ENCODE measurements at places on chromosomes 6 and 20.

DNA sequence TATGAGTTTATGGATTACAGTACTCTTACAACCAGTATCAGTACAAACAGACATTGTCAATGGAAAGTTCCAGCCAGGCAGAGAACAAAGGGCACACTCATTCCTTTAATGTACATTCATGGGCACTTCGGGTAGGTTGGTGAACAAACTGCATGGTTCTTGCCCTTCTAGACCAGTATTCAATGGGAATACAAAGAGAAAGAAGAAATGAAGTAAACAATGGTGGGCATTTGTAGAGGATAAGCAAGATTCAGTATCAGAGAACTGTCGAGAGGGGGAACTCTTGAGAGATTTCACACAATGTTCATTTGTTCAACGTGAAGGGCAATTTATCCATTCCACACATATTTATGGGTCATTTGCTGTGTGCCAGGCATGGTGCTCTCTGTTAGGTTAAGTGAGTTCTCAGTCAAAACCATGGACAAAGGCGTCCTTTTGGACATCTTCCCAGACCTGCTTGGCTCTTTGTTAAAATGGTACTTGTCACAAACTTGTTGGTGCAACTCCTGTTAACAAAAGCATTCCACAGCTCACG, 714.8 kb downstream of the DHX35 start:
- no peak for DNase-seq

DNA sequence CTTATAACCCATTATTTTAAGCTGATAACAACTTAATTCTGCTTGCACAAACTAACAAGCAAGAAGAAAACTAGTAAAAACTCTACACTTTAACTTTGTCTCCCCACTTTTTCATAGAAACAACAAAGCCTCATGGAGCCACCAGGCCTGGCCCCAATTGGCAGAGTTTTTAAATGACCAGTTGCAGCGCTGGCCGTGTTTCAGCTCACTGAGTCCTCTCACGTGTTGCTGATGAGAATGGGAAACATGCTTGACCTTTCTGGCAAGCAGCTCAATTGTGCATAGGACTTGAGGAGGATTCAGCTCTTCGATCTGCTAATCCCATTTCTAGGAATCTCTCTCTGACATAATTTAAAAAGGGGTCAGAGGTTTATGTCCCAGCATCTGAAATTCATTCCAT, 24.5 kb upstream of the GRM4 start:
- no peak for DNase-seq

DNA sequence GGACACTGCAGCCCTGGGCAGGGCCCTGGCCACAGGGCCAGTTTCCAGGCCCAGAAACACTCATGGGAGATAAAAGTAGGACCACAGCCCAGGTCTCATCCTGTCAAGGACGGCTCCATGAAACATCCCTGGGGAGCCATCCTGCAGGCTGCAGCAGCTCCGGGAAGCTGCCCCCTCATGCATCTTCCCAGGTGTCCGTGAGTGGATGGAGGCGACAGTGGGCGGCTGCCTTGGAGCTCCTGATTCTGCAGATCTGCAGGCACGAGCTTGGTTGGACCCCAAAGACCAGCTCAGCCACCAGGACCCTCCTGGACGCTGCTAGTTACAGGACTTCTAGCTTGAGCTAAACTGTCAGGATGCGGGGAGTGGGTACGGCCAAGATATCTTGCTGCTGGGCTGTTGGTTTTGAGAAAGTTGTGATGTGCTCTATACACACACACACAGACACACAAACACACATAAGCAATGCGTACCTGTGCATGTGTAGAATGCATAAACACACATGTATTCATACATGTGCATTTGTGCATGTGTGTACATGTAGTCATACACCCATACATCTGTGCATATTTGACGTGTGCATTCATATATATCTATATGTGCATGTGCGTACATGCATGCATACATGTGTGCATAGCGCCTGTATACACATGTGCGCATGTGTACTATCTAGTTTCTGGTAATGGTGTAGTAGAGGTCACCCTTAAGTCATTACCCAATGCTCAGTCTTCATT, 297.8 kb downstream of the TAF4 start:
- DNase-seq, result no peak

DNA sequence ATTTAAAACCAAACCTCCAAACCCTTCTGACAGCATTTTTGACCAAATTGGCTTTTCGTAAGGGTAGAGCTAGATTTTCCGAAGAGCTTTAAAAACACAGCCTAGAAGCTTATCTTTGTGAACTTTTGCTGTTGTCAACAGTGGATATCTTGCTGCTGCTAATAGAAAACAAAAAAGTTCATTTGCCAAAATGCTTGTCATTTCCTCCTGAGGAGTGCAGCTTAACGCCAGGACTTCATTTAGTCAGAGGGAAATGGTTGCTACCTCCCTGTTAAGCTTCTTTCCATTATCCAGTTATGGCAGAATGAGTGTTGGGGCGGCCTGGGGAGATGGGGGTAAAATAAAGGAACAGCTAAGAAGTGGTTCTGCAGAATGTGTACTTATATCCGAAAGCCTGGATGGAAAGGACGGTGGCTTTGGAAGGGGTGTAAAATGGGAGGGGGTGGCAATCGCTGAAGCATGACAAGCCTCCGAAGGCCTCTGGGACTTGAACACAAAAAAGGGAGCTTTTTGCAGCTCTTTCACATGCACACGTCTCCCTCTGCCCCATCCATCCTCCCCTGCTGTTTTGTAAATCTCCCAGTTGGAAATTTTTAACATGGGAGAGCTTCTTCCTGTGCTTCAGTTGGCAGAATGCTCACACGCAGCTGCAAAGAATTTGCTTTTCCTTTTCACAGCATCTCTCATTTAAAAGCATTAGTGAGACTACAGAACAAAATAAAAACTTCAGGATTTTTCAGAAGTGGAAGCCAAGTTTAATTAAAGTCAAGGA, 22.5 kb downstream of the JARID2 start:
- DNase-seq, result no peak

- DNase-seq, result no peak
Observed at GRCh38 chr6:105740946-105741645, 338.2 kb upstream of the PREP start.
